CD4-positive, alpha-beta memory T cell (primary cell): ENCODE measurements at places on chromosomes 2 and 18. TPM values are rescaled to one million over a fixed set of nuclear protein-coding genes. Genes with fewer than 3 reads are reported as not detected.

- no peaks in the 10 kb centered on the region for H3K36me3 ChIP-seq
- H3K4me1 ChIP-seq, result peaks cover 16% of the 10 kb centered on the region
- H3K27me3 ChIP-seq, result no peaks in the 10 kb centered on the region
- H3K27ac ChIP-seq, result no peak overlapping the region
Measured at GRCh38 chr2:190863946-190864345, 16.7 kb upstream of the GLS start.

DNA sequence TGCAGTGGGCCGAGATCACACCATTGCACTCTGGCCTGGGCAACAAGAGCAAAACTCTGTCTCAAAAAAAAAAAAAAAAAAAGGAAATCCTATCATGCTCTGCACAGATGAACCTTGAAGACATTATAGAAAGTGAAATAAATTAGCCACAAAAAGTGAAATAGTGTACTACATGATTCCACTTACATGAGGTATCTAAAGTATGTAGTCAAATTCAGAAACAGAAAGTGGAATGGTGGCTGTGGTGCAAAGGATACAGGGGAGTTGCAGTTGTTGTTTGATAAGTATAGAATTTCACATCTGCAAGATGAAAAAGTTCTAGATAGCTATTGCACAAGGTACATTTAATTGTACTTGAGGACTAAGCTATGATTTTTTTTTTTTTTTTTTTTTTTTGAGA is 5.2 kb downstream of the ZRANB3 start:
- peaks cover 7% of the 10 kb centered on the region for H3K4me1 ChIP-seq
- no peak overlapping the region for H3K27ac ChIP-seq
- H3K4me3 ChIP-seq, result no peak overlapping the region
- no peak for DNase-seq
- no peaks in the 10 kb centered on the region for H3K27me3 ChIP-seq

MAP4K3 gene
- 16.1 TPM for total RNA-seq

- H3K4me3 ChIP-seq, result no peak overlapping the region
- peaks cover 9% of the 10 kb centered on the region for H3K4me1 ChIP-seq
- no peaks in the 10 kb centered on the region for H3K27me3 ChIP-seq
- DNase-seq, result peak; percentile 49
- no peak overlapping the region for H3K27ac ChIP-seq
- H3K36me3 ChIP-seq, result no peaks in the 10 kb centered on the region
Measured at GRCh38 chr2:62287899-62288880, 92.3 kb downstream of the B3GNT2 start.

MBP gene
- total RNA-seq, result 187 TPM

GRCh38 chr2:22554453-22554852 is 830.5 kb upstream of the KLHL29 start:
- H3K4me1 ChIP-seq, result no peaks in the 10 kb centered on the region
- no peak for DNase-seq
- H3K4me3 ChIP-seq, result no peak overlapping the region
- H3K36me3 ChIP-seq, result no peaks in the 10 kb centered on the region
